ENCODE measurements at places on chromosomes 1 and 21.

DNA sequence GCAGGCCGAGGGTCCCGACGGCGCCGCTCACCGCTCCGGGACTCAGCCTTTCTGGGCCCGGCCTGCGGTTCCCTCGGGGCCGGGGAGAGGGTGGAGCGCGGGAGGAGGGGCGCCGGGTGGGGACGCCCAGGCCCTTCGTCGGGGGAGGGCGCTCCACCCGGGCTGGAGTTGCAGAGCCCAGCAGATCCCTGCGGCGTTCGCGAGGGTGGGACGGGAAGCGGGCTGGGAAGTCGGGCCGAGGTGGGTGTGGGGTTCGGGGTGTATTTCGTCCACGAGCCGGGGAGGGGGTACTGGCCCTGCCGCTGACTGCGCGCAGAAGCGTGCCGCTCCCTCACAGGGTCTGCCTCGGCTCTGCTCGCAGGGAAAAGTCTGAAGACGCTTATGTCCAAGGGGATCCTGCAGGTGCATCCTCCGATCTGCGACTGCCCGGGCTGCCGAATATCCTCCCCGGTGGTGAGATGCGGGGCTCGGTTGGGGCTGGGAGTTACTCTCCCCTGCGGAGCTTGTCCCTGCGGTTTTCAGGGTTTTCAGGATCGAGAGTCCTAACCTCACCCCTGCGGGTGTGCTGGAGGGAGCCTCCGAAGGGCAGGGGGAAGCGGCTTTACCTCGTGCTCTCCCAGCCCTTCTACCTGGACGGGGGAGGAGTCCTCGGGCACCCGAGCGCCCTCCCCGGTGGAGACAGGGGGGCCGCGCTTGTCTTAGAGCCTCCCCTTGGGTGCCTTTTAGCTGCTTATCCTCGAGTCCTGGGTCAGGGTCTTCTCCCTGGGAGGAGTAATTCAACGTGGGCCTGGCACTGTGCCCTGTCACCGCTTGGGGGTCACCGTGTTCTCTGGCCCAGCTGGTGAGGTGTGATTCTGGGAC, 2.1 kb downstream of the SAMD11 start:
- DNase-seq, result no peak

DNA sequence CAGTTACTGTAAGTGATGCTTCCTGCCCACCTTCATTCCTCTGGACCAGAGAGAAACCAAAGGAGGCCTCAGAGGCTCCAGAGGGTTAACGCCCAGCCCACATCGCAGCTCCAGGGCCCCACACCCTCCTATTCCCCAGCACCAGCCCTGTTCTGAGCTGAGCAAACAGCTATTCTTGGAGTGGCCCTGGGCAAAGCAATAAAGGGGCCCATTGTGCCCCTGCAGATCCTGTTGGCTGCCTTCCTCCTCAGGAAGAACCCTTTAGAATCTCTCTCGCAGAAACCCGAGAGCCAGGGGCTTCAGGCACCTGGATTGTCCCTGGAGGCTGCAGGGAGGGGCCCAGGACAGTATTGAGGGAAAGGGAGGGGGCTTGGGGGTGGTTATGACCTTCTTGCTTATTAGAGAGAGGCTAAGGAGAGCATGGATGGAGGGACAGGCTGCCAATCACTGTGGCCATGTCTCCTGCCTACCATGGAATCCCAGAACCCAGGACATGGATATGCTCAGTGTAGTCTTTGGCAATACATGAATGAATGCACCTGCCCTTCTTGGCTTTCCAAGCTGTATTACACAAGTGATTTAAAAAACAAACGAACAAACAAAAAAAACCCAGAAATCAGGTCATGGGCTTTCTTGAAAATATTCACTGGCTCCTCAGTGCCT, 9.2 kb downstream of the PADI2 start:
- no peak for DNase-seq

DNA sequence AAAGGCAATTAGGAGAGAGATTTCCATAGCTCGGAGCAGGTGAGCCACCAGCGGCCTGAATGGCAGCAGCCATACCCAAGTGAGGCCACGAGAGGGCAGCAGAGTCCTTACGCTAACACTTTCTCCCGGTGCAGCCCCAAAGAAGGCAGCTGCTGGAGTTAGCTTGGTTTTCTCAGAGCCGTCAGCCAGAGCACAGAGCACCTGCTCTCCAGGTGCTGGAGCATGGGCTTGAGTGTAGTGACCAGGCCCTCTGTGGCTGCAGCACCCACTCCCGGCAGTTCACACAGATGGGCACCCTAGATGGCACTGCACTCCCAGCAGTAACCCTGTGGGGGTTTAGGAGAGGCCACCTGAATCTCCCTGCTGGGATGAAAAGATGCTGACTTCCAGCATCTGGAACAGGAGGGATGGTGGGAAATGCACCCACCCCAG, 45.8 kb downstream of the TMCC2 start:
- DNase-seq, result peak; percentile 82

- DNase-seq, result no peak
Measured at GRCh38 chr1:1921901-1922701, 3.0 kb upstream of the TMEM52 start.

DNA sequence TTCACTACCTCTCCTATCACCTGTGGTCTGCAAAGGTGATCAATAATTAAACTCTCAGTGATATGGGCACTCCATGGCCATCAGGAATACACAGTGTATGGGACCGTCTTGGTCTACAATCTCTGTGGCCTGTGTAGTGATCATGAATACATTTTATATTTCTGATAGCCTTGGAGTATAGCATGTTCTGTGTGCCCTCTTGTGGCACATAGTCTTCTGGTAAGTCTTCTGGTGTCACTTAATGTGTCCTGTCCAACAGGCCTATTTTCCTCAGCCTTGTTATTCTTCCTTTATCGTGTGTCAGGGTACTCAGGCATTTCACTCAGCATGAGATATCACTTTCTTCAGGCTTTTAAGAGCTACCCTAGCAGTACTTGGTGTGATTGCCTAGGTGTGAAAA, 393.6 kb downstream of the AGBL4 start:
- DNase-seq, result no peak

DNA sequence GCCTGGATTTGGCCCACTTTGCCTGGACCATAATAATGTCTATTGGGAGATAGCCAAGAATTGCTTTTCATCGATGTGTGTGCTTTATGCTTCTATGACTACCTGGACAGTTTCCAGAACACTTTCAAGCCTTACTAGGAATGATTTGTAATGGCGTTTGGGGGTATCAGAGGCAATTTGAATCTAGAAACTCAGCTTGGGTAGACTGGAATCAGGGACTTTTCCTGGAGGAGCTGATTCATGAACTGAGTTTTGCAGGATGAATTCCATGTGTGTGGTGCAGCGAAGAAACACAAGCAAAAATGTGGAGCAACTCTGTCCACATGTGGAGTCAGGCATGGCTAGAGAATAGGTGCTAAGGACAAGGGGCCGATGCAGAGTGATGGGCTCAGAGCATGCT, 11.9 kb upstream of the TMEM61 start:
- no peak for DNase-seq

- no peak for DNase-seq
Measured at GRCh38 chr1:226479474-226479873, 69.1 kb upstream of the STUM start.

DNA sequence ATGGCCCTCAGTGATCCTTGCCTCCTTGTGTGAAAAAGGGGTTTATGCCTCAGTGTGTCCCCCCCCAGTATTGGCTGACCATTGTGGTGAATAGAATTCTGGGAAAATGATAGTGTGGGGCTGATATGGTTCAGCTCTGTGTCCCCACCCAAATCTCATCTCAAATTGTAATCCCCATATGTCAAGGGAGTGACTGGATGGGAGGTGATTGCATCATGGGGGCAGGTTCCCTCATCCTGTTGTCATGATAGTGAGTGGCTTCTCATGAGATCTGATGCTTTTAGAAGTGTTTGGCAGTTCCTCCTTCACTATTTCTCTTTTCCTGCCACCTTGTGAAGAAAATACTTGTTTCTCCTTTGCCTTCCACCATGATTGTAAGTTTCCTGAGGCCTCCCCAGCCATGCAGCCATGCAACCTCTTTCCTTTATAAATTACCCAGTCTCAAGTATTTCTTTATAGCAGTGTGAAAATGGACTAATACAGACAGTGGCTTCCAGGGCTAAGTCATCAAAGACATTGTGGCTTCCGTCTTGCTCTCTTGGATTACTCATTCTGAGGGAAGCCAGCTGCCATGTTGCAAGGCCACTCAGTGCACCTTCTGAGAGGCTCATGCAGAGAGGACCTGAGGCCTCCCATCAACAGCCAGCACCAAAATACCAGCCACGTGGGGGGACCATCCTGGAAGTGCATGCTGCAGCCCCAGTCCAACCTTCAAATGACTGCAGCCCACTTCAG, 40.6 kb upstream of the SOD1 start:
- peak; percentile 41 for DNase-seq

- DNase-seq, result no peak
Measured at GRCh38 chr1:3221112-3222041, 152.4 kb downstream of the PRDM16 start.

DNA sequence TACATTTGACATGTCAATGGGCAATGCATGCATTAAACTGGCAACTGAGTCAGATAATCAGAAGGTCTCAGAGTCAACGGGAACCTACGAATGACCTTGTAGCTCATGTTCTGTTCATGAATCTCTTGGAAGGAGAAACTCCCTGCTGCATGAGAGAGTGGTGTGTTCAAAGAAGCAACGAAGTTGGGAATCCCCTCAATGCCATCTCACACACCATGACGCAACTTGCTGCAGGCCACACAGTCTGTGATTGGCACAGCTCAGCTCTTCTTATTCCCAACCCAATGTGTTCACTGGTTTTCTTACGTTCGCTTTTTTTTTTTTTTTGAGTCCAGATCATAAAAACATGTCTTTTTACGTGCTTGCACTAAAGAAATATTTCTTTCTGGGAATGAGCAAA, 53.5 kb upstream of the PRDM2 start:
- no peak for DNase-seq

DNA sequence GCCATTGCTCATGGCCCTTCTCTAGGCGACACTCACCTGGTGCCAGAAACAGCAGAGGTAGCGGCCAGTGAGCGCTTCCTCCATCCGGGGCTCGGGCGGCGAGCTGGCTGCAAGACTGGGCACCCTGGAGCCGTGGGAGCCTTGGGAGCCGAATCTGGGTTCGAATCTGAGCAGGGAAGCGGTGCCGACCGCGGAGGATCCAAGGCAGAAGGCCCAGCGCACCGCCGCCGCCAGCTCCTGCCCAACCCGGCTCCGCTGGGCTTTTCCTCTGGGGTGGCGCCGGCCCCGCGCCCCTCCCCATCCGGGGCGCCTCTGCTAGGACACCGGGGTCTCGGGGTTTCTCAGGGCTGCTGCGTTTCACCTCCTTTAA, 1.7 kb upstream of the PRDM16 start:
- no peak for DNase-seq

GRCh38 chr1:54596756-54597155, 26.6 kb downstream of the FAM151A start:
- DNase-seq, result no peak

DNA sequence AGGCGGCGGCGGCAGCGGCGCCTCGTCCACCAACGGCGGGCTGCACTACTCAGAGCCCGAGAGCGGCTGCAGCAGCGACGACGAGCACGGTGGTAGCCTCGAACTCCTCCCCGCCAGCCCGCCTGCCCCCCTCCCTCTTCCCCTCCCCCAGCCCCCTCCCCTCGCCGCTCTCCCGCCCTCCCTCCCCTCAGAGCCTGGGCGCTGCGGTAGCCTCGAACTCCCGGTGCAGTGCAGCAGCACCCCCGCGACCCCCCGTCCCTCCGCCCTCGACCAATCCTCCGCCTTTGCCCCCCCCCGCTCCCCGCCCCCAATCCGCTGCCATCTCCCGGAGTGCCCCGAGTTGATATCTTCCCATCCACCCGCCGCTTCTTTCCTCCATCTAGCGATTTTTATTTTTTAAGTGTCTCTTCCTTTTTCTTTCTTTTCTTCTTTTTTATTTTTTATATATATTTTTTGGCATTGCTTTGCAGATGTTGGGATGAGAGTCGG, 516 bp downstream of the RCOR3 start:
- peak; percentile 45 for DNase-seq

GRCh38 chr1:82421782-82422181, 621.0 kb downstream of the ADGRL2 start:
- DNase-seq, result no peak

DNA sequence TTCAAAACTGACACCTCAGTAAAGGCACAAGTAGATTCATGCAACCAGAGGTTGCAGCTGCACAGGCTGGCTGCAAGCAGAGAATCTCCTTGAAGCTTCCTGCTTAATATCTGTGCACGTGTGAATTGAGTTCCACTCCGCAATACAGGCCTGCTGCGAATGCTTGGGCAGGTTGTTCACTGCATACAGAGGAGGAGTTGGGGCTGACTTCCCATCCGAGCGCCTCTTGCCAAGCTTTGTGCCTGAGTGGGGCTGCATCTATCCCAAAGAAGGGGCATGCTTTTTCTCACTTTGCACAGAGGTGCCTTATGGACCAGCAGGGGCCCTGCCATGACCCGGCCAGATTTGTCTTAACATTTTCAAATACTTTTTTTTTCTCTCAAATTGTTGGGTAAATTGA, 17.9 kb upstream of the PADI1 start:
- no peak for DNase-seq

- DNase-seq, result no peak
Measured at GRCh38 chr1:42737257-42737656, 2.8 kb downstream of the CLDN19 start.

DNA sequence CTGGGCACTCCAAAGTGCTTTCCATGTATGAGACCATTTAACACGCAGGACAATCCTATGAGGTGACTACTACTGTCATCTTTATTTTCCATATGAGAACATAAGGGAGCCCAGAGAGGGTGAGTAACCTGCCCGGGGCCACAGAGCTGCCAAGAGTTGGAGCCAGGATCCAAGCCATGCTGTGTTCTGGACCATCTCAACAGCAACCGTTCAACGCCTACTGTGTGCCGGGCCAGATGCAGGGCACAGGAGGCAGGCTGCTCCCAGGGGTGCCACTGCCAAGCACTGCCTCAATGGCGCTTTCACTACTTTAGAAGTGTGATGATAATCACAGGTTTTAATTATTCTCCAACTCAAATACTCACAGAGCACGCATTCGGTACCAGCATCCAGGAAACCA, 3.8 kb downstream of the ALDH4A1 start:
- DNase-seq, result no peak

- peak; percentile 72 for DNase-seq
Measured at GRCh38 chr1:89454845-89455521, 69.6 kb upstream of the LRRC8B start.

GRCh38 chr1:56024155-56024554, 555.2 kb downstream of the PLPP3 start:
- no peak for DNase-seq

DNA sequence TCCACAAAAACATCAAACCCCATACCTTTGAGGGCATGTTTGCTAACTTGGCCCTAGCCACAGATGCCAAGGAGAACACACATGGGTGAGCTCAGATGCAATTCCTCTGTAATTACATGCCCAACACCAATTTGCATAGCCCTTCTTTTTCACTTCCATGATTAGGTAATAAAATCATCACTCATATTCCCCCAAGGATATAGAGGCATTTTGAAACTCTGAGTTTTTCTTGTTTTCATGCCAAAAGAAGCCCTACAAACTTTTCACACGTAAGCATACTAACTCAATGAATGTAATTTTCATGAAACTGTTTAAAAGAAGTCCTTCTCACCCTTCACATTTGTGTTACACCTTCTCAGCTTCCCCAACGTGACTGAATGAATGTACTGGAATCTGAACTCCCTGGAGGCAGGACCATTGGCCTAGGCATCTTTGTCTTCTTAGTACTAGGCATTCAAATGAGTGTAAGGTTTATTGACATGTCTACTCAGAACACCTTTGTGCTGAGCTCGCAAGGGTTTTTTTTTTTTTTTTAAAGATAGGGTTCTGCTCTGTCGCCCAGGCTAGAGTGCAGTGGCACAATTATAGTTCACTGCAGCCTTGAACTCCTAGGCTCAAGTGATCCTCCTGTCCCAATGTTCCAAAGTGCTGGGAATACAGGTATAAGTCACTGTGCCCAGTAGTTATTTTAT, 31.0 kb downstream of the FBXO42 start:
- no peak for DNase-seq
